ENCODE measurements at places on chromosomes 7 and 10.

DNA sequence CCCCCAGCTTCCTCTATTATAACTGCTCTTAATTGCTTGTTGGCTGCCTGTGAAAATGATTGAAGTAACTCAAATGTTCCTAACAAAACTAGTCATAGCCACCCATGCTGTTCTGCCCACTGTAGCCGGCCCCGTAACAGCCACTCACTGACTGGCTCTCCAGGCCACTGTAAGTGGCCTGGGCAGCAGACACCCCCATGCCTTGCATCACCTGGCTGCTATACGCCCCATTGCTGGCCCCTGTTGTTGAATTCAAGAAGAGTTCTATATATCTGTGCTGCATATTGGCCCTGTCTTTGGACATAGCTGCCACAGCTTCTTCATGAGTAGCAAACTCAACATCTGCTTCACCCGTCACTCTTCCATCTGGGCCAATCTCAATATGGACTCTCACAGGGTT, 15.1 kb downstream of the FXYD4 start:
- peaks cover 73% of the 10 kb centered on the region for H3K36me3 ChIP-seq
- H3K27ac ChIP-seq = no peak overlapping the region
- no peak overlapping the region for H3K4me3 ChIP-seq
- no peaks in the 10 kb centered on the region for H3K27me3 ChIP-seq
- DNase-seq = no peak

- DNase-seq = no peak
- peaks cover 19% of the 10 kb centered on the region for H3K27me3 ChIP-seq
- H3K4me3 ChIP-seq = no peak overlapping the region
- no peaks in the 10 kb centered on the region for H3K36me3 ChIP-seq
- H3K27ac ChIP-seq = no peak overlapping the region
These were observed 65.4 kb downstream of the NEURL1 start for GRCh38 chr10:103558911-103559310.

- no peak overlapping the region for H3K4me3 ChIP-seq
- H3K36me3 ChIP-seq = no peaks in the 10 kb centered on the region
- H3K27me3 ChIP-seq = peaks cover 2% of the 10 kb centered on the region
- no peak overlapping the region for H3K27ac ChIP-seq
- no peaks in the 10 kb centered on the region for H3K4me1 ChIP-seq
- DNase-seq = no peak
These were observed 272.7 kb downstream of the CAMK1D start for GRCh38 chr10:12622016-12622415.

DNA sequence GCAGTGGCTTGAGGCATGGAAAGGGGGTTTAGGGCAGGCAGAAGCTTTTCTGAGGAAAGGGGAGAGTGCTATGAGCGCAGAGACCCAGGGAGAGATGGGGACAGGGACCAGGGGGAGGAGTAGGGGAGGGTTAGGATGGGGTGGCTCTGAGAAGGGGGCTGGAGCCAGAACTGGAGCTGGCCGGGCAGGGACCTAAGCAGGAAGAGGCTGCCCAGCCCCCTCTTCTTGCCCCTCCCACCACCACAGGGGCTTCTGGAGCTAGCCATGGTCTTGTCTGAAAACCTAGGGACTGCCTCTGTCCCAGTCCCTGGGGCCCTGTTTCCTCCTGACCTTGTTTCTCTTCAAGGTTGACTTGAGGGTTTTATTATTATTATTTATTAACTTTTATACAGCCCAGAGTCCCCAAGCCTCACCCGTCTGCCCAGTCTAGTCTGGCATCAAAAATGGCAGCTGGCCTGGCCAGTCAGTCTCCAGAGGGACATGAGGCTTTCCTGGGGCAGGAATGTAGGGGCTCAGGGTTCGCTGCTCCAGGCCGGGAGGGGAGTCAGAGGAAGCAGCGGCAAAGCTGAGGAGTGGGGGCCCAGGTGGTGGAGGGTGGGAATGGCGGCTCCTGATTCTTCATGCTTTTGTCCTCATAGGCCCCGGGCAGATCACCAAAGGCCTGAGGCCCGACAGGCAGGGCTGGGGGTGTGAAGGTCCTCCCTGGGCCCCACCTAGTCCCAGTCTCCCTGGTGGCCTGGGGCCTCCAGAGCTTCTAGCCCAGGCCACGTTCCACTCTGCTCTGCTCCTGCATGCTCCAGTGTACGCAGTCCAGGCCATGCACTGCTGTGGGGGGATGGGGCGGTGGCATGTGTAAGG, 5.7 kb downstream of the TRIM8 start:
- DNase-seq = no peak
- H3K27me3 ChIP-seq = no peaks in the 10 kb centered on the region
- H3K4me1 ChIP-seq = peaks cover 69% of the 10 kb centered on the region
- peak overlapping the region; percentile 27 for H3K4me3 ChIP-seq
- H3K27ac ChIP-seq = peak overlapping the region; percentile 75
- peaks cover 73% of the 10 kb centered on the region for H3K36me3 ChIP-seq

DNA sequence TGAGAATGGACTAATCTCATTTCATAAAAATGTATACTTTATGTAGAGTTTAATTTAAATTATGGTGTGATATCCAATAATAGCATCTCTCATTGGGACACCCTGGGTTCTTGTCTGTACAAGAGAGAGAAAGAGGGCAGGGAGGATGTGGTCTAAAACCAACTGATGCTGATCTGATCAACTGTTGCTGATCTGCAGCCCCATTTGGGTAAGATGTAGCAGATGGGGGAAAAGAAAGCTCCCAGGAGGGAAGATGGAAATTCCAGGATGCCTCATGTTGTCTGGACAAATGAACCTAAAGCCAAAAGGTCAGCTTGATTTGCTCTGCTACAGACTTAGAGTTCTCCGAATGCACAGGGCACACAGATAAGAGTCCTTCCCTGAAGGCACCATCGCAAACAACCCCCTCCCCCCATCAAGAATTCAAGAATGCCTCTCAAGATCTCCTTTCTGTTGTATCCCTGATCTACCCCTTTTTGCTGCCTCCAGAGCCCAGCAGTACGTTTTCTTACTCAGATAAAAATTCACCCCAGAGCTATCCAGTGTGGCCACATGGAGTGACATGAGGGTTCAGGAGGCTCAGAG, 171.4 kb upstream of the INHBA start:
- H3K4me1 ChIP-seq = peaks cover 64% of the 10 kb centered on the region
- DNase-seq = no peak
- peak overlapping the region; percentile 53 for H3K27ac ChIP-seq

- no peak overlapping the region for H3K27ac ChIP-seq
- H3K27me3 ChIP-seq = no peaks in the 10 kb centered on the region
- no peak overlapping the region for H3K4me3 ChIP-seq
- H3K4me1 ChIP-seq = peaks cover 47% of the 10 kb centered on the region
- DNase-seq = no peak
These were observed 91.4 kb upstream of the KLF6 start for GRCh38 chr10:3876350-3876962.

- H3K27me3 ChIP-seq = no peaks in the 10 kb centered on the region
- no peaks in the 10 kb centered on the region for H3K4me1 ChIP-seq
- no peak for DNase-seq
- no peaks in the 10 kb centered on the region for H3K36me3 ChIP-seq
- no peak overlapping the region for H3K4me3 ChIP-seq
These were observed 69.0 kb downstream of the HACD1 start for GRCh38 chr10:17548162-17548561.

DNA sequence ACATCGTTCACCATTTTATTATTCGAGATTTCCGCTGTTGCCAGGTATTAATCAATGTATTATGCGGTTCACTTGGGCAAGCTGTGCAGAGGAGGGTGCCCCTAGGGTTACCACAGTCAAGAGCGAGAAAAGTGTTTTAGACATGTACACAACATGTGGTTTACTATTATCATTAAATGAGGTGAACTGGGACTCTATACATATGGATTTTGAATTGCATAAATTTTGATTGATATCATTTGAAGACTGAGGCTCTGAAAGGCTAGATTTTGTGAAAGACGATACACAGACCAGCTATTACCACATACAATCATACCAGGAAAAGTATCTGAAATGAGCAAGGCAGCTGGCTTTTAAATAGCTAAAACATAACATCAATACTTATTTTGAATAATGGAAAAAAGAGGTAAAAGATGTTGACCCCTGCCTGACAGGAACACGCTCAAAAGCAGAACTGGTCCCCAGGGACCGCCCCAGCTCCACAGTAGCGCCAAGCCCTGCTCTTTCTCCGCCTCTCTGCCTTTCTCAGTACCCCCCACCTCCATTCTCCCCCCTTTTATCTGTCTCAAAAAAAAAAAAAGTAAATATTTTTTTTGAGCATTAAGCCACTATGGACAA, 413.4 kb upstream of the MKI67 start:
- peaks cover 2% of the 10 kb centered on the region for H3K4me1 ChIP-seq
- H3K4me3 ChIP-seq = no peak overlapping the region
- no peaks in the 10 kb centered on the region for H3K36me3 ChIP-seq
- no peak overlapping the region for H3K27ac ChIP-seq

GRCh38 chr10:10845826-10846503, 171.7 kb upstream of the CELF2 start:
- H3K36me3 ChIP-seq = no peaks in the 10 kb centered on the region
- H3K27me3 ChIP-seq = peaks cover 17% of the 10 kb centered on the region
- no peak overlapping the region for H3K27ac ChIP-seq
- H3K4me1 ChIP-seq = no peaks in the 10 kb centered on the region
- no peak for DNase-seq

GRCh38 chr10:33306701-33307519, 27.6 kb downstream of the NRP1 start:
- no peak overlapping the region for H3K27ac ChIP-seq
- H3K4me1 ChIP-seq = peaks cover 2% of the 10 kb centered on the region
- peaks cover 5% of the 10 kb centered on the region for H3K27me3 ChIP-seq
- no peak for DNase-seq
- H3K4me3 ChIP-seq = no peak overlapping the region

GRCh38 chr7:32941681-32942414, 15.4 kb upstream of the FKBP9 start:
- H3K4me1 ChIP-seq = peaks cover 20% of the 10 kb centered on the region
- peaks cover 7% of the 10 kb centered on the region for H3K27me3 ChIP-seq
- no peak for DNase-seq

DNA sequence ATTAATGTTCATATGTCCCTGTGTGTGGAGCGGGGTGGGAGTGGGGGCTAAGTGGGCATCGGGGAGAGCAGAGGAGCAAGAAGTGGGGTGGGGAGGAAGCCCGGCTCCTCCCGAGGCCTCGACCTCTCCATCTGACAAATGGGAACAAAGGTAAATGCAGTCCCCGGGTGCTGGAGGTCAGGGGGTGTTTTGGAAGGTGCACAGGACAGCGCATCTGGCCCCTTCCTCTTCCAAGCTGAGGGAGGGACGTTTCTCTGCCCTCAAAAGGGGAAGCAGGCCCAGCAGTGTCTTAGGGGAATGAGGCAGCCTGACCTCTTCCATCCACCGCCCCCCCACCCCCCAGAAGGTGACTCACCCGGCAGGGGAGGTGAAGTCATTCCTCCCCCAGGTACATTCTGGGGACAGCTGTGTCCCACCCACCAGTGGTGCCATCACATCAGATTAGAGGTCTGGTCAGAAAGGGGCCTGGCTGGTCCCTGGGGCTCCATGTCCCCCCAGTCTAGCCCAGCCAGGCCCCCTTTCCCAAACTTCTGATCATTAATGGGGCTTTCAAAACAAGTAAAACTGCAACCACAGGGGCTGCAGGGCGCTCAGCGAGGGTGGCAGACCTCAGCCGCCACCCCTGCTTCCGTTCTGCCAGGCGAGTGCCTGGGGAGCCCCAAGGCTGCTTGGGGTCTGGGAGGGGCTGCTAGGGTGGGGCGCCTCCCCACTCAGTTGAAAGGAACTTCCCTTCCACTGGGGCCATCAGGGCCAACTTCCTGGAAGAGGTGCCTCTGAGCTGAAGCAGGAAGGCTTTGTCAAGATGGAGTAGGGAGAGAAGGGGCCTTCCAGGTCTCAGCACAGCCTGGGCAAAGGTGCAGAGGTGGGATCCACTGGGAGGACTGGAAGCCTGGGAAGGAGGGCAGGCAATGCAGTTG, 10.8 kb downstream of the LFNG start:
- peak overlapping the region; percentile 97 for H3K27ac ChIP-seq
- peak overlapping the region; percentile 72 for H3K4me3 ChIP-seq
- DNase-seq = peak; percentile 56
- no peaks in the 10 kb centered on the region for H3K27me3 ChIP-seq
- peaks cover 33% of the 10 kb centered on the region for H3K36me3 ChIP-seq
- H3K4me1 ChIP-seq = peaks cover 34% of the 10 kb centered on the region

DNA sequence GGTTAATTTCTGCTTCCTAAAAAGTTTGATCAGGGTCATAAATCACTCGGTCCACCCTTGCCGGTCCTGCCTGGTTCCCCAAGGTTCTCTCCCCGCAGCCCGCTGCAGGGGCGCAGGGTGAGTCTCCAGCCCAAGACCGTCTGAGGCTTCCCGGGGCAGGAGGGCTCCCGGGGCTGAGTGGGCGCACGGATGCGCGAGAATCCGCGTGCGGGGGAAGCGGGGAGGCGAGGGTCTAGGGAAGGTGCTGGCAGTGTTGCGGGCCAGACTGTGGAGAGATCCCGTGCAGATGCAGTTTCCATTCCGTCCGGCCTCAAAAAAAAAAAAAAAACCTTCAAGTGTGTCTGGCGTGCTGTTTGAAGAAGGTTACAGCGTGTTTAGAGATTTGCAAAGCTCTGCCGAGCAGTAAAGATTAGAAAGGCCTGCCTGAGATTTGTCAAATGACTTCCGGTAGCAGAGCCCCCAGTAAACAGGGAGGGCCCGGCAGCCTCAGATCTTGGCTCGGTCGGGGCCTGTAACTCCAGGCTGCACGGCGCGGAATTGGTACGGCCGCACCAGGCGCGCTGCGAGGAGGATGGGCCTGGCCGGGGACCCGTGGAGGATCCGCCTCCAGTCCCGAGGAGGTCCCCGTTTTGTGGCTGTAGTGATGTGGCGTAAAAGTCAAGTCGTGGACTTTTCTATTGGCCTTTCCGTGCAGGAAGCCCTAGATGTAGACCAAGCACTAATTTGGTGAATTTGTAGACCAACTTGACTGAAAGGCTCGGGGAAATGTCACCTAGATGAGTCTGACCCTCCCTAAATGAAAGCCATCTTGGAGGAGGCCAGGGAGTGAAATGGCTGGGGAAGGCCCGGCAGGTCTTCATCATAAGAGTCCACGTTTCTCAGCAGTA, 293.2 kb upstream of the NFE2L3 start:
- peaks cover 14% of the 10 kb centered on the region for H3K36me3 ChIP-seq
- DNase-seq = peak; percentile 27
- peaks cover 57% of the 10 kb centered on the region for H3K4me1 ChIP-seq
- H3K27ac ChIP-seq = peak overlapping the region; percentile 89
- H3K27me3 ChIP-seq = peaks cover 30% of the 10 kb centered on the region
- no peak overlapping the region for H3K4me3 ChIP-seq

DNA sequence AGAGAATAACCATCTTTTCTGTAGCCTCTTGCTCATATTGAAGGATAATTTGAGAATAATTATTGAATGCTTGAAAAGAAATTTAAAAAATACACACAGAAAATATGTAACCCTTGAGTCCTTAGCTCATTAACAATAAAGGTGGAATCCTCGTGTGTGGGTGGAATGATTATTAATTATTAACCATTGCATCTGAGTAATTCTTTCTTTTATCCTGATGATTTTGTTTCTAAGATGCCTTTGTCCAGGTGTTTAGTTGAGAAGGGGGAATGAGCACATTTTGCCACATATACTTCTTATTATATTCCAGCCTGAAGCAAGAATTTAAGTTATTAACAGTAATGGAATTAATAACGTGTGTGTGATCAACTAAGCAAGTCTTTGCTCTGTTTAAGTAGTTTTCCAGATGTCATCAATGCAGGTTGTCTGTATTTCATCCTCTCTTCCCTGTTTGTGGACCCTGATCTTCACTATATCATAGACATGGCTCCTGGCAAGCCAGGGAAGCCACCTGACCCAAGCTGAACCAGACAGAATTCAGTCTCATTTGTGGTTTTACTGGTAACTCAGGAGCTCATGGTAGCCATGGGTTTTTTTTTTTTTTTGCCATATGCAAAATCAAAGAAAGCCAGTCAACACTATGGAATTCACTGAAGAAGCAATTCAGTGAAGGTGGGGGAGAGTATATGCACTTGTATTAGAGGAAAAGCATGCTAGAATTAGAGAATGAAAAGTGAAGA, 144.3 kb downstream of the KIF20B start:
- no peak for DNase-seq
- H3K36me3 ChIP-seq = no peaks in the 10 kb centered on the region
- peaks cover 23% of the 10 kb centered on the region for H3K27me3 ChIP-seq
- H3K4me1 ChIP-seq = no peaks in the 10 kb centered on the region
- no peak overlapping the region for H3K27ac ChIP-seq
